ENCODE measurements at places on chromosomes 2 and 18. TPM values are rescaled to one million over a fixed set of nuclear protein-coding genes. Genes with fewer than 3 reads are reported as not detected.

Gene IL1R1
- 3.7 TPM for total RNA-seq

Gene PDCD1
- total RNA-seq = 39.3 TPM

Gene CKAP2L
- total RNA-seq = 19.1 TPM

Gene ZNF407
- 15.5 TPM for total RNA-seq

Gene ABCB11
- not detected for total RNA-seq
